ENCODE measurements at places on chromosomes 2 and 18.

DNA sequence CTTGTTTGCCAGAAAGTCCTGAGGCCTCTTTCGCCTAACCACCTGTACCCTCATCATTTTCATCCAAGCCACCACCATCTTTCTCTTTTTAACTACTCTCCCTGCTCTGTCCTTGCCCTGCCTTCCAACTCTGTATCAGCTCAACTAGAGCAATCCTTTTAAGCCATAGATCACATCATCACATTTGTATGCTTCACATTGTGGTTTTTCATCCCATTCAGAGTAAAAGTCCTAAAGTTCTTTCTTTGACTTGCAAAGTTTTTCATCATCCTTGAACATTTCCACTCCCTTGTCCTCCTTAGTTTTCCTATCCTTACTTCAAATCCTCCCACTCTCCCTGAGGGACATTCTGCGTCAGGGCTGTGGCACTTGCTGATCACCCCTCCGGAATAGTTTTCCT is 73.9 kb downstream of the SLC39A10 start:
- DNase-seq = no peak

DNA sequence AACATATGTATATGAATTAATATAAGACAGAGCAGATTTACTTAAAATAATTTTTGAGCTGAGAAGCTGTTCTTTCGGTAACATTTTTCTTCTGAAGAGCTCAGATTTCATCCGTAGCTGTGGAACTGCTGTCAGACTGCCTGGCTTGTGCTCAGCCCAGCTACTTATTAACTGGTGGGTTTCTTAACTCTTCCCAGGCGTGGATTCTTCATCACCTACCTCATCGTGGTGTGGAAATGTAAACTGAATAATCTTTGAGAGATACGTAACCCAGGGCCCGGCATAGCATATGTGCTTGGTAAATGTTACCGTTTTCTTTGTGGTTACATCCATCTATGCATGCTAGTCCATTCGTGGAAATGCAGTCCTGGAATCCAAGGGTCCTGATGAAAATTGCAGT is 145.0 kb downstream of the MCFD2 start:
- no peak for DNase-seq

GRCh38 chr2:129777762-129778583 is 201.5 kb upstream of the RAB6C start:
- no peak for DNase-seq

DNA sequence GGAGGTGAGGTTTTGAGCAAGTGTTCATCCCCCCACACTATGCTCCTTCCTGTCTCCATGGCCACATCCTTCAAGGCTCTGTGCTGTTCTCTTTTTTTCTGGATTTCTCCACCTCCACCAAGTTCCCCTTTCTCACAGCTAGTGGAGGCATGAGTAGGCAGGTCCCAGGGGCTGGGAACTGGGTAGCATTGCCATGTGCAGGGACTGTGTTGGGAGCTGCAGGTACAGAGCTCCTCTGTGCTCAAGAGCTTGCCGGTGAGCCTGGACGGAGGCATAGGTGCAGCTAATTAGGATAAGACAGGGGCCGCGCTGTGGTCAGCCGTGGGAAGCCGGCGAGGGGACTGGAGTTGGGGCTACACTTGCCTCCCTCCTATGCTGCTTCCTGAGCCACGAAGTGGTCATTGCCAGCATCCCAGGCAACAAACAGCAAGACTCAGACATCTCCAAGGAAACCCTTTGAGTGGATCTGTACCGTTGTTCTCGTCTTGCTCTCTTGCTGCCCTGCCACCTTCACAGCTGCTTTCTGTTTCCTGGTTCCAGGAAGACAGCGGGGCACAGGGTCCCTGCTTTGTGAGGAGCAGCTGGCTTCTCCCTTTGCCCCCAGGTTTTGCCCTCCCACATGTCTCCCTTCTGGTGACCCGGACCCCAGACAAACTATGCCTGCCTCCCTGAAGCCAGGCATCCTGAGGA is 36.9 kb downstream of the ATOH8 start:
- peak; percentile 87 for DNase-seq

GRCh38 chr2:128765811-128766210 is 447.1 kb upstream of the HS6ST1 start:
- no peak for DNase-seq

DNA sequence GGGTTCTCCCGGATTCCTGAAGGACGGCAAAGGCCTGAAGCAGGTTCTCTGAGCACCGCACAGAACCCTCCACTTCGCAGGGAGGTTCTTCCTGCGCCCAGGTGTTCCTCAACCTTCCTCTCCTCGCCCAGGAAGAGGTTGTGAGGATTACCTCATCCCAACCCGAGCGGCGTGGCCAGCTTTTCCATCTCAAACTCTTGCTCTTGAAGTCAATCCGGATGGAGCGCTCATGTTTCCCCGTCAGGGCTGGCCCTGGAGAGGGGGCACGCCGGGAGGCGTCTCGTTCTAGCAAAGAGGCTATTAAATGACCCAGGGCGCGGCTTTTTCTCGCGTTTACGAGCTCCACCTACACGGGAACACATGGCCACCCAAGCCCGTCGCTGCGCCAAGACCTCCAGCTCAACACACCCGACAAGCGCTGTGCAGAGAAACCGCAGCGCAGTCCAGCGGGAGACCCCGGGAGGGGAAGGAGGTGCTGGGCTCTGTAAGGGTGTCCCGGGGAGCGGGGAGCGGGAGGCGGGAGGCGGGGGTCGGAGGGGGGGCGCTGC is 540 bp upstream of the RAB10 start:
- DNase-seq = peak; percentile 84

Measured in NB4 (cell line).